ENCODE measurements at places on chromosomes 16 and 17. TPM values are rescaled to one million over a fixed set of nuclear protein-coding genes. Genes with fewer than 3 reads are reported as not detected.

Gene TEX19
- total RNA-seq = not detected

Gene SLC6A2
- total RNA-seq = not detected

Gene YBX2
- total RNA-seq = 2.0 TPM

Gene TEKT1
- 0.80 TPM for total RNA-seq

Gene KRT9
- total RNA-seq = not detected

Gene RUNDC3A
- 202 TPM for total RNA-seq

Gene ERN2
- not detected for total RNA-seq

Gene GAST
- total RNA-seq = not detected

Gene SEPTIN1
- total RNA-seq = 4.1 TPM

Gene ZNF423
- total RNA-seq = 20.7 TPM

Gene HYDIN
- total RNA-seq = 46.8 TPM

DNA sequence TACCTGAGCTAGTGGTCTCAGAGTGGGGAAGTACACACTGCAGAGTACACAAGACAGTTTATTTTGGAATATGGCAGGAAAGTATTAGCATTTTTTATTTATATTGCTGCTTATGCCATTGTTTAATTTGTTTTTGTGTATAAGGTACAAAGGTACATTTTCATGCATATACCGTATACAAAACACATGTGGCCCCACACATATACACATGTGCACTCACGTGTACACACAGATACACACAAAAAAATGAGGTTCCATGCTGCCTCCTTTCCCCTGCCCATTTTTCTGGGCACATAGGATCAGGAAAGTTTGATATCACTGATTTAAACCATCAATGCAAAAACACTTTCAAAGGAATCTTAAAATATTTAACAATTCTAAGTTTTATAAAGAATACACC lies 12.9 kb downstream of the IGSF6 start:
- DNase-seq = no peak

GRCh38 chr17:48738803-48739526 lies 10.4 kb upstream of the HOXB13 start:
- peak; percentile 19 for DNase-seq

DNA sequence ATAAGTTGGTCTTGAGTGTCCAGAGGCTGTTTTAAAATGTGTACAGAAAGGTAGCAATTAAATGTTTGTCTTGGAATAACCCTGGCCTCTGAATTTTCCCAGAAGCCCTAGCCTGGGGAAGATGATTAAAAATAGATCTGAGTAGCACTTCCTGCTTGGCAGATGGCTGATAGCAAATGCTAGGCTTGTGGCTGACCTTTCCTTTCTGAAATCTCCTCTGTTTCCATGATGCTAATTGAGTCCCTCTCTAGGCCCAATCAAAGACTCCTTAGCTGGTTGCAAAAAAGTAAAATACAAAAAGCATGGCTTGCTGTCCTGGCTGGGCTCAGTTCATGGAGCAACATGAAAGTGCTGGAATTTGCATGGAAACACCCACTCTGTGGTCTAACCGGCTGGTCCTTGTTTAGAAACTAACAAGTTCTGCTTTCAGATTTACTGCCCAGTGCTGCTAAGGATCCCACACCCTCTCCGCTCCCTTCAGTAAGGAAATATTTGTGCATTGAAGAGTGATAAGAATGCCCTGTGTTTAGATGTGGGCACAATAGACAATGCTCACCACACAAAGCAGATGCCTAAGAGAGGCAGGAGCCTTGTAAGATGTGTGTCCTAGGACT lies 40.8 kb downstream of the YPEL2 start:
- DNase-seq = no peak

- DNase-seq = peak; percentile 94
These were observed 2.3 kb upstream of the BORCS6 start for GRCh38 chr17:8192070-8192815.

- no peak for DNase-seq
These were observed 14.1 kb downstream of the KRT39 start for GRCh38 chr17:40952661-40953060.

DNA sequence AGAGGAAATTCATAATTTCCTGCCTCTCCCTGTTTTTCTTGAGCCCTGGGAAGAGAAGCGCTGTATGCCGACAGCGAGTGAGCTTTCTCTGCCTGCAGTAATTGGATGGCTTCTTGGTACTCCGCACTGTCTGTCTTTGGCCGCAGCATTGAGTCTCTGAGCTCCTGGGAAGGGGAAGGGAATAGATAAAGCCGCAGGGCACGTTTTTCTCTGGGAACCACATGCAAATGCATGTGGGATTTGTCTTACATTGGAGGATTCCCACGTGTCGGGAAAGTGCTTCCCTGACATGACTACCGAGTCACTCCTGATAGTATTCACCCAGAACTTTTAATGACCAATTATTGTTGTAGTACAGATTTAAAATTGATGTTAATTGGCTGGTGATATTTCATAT lies 385.9 kb downstream of the CPPED1 start:
- no peak for DNase-seq

- no peak for DNase-seq
These were observed 58.9 kb upstream of the CIBAR2 start for GRCh38 chr16:85171004-85171758.

GRCh38 chr16:71807905-71808592 lies 585 bp downstream of the AP1G1 start:
- DNase-seq = no peak

GRCh38 chr17:51398687-51399086 lies 138.3 kb downstream of the UTP18 start:
- DNase-seq = no peak

- DNase-seq = no peak
These were observed 293.8 kb upstream of the AXIN2 start for GRCh38 chr17:65855245-65855644.

DNA sequence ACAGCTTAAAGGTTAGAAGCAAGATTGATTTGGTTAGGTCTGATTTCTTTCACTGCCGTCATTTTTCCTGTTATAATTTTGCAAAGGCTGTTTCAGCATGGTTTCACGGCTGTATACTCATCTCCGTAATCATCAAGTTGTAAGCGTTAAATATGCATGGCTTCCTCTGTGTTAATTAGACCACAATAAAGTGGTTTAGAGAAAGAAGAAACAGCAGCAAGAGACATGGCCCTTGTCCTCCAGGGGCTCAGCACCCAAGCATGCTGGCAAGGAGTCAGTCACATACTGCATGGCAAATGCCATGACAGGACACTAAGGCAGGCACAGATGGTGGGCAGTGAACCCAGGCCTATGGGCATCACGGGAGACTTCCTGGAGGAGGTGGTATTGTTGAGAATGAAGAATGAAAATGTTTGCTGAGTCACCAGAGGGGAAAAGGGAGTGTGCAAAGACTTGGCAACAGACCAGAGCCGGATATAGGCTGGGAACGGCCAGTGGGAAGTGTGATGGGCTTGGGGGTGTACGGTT lies 61.4 kb upstream of the PLCG2 start:
- DNase-seq = no peak

DNA sequence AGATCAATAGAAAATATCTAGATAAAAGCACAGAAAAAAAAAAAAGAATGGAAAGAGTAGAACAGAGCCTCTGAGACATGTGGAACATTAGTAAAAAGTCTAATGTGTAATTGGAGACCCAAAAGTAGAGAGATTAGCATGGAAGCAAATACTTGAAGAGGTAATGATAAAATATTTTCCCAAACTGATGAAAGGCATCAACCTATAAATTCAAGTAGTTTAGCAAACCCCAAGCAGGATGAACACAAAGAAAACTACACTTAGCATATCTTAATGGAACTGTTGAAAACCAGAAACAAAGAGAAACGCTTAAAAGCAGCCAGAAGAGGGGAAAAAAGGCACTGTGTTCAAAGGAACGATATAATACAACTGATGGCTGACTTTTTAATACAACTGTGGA lies 16.4 kb downstream of the NF1 start:
- DNase-seq = no peak

DNA sequence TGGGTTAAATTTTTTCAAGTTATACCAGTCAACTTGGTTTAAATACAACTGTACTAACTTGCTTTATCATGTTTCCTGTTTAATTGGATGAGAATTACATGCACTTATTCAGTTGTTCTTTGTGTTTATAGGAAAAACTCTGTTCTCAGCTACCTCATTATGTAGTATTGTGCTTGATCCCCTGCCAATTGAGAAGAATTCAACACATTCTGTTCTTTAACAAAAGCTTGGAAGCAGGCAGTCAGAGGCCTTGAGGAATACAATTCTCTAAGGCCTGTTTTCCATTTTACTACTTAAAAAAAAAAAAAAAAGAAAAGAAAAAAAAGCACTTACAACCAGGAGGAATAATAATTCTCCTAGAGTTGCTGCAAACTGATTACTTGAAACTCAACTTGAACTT lies 60.6 kb upstream of the CMIP start:
- no peak for DNase-seq

- DNase-seq = no peak
These were observed 9.2 kb upstream of the VEZF1 start for GRCh38 chr17:57997085-57997809.

DNA sequence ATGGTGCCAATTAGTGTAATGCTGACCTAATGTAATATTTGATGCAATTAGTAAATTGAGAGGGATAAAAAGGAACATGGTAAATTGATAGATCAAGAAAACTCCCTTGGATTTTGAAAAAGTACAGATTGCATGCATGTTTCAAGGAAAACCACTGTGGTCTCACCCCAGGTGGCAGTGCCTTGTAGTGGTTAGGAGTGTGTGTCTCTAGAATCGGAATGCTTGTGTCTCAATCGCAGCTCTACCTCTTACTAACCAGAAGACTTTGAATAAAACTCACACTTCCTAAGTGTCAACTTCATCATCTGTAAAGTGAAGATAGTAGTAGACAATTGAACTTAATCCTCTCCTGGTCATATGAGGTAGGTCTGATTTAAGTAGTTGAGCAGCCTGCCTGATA lies 128.9 kb upstream of the GOT2 start:
- no peak for DNase-seq

- peak; percentile 87 for DNase-seq
These were observed 40.6 kb downstream of the MIS12 start for GRCh38 chr17:5526821-5527598.

DNA sequence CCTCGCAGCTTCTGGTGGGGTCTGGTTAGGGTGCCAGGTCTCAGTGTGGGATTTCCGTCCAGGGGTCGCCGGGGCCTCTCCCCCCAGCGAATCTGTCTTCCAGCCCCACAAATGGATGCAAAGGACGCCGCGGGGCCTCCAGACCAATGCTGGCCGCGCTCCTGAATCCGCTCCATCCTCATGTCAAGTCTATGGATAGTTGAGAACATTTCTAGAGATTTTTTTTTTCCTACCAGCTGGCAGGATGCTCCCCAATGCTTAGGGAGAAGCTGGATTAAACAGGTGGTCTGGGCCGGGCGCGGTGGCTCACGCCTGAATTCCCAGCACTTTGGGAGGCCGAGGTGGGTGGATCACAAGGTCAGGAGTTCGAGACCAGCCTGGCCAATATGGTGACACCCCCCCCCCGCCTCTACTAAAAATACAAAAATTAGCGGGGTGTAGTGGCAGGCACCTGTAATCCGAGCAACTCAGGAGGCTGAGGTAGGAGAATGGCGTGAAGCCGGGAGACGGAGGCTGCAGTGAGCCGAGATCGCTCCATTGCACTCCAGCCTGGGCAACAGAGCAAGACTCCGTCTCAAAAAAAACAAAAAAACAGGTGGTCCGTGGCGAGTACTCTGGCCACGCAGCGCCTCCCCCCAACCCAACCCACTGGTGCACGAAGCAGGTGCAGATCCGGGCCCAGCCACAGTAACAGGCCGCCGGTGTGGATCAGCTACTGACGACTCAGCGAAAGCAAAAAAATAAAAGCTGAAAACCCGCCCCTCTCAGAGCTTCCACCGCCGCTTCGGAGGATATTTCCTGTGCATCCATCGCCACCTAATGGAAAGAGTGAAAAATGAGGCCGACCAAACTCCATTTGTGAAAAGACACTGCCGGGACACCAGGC lies 1.1 kb upstream of the NXN start:
- DNase-seq = peak; percentile 77

DNA sequence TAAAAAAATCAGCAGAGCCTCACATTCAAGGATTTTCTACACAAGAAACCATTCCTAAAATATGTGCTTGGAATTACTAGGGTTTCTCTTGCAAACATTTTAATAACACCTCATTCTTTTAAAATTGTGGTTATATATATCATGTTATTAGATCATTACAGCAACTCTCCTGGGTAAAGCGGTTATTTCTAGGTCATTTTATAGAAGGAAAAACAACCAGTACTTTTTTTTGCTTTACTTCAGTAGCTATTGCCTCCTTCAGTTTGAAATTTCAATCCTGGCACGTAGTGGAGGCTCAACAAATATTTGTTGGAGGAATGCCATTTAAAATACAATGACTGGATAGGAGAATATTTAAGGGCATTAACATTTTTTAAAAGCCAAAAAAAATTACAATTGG lies 220.6 kb downstream of the CDRT15L2 start:
- DNase-seq = no peak

DNA sequence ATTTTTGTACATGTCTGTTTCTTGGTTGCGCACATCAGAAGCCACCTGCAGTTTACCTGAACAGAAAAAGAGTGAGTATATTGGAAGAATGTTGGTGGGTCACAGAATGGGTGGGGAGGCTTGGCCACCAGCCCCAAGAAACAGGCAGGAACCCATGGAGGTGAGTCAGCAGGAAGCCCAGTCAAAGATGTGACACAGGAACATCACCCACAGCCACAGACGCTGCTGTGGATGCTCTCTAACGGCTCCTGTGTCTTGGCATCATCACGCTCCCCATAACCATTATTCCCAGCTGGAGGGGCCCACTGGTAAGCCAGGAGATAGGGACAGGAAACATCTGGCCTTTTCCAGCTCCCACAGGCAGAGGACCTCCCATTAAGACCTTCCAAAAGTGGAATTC lies 94.0 kb upstream of the WSB1 start:
- no peak for DNase-seq

DNA sequence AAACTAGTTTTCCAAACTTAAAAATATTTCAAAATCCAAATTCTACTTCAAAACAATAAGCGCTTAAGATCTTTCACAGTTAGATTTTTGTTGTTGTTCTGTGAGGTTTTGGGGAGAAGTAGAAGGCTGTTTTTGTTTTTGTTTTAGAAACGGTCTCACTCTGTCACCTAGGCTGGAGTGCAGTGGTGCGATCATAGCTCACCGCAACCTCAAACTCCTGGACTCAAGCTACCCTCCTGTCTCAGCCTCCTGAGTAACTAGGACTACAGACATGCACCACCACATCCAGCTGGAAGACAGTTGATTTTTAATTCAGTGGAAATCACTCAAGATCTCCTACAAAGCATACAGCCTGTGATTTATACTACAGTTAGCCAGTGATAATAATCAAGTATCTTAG lies 2.7 kb downstream of the SHCBP1 start:
- no peak for DNase-seq

DNA sequence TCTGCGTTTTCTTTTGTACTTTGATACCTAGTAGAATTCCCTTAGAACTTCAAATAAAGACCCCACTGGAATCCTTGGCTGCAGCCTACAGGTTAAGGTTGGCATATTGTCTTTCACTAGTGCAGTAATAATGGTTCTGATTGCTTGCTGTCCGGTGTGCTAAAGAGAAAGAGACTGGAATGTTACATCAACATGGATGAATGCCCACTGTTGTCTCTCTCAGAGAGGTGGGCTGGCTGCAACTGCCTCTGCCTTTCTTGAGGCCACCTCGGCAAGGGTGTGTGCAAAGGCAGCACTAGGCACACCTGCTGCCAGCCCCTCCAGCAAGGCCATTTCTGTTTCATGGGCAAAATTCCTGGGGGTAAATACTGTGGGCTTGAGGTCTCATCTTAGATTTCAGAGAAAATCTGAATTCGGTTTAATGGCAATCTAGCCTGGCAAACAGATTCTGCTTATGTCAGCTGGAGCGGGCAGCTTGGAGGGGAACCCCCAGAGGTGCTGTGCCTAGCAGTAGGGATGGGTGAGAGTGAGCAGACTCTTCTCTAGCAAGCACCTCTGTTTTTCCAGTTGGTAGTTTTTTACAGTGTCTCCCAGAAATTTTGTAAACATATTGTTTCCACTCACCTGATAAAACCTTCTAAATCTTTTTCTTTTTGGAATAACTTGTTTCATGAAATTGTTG lies 54.0 kb downstream of the MRTFB start:
- no peak for DNase-seq

Data from dorsolateral prefrontal cortex (tissue), 122 donors.